Left colon (tissue), 2 donors: ENCODE measurements at places on chromosomes 16 and 17. TPM values are rescaled to one million over a fixed set of nuclear protein-coding genes. Genes with fewer than 3 reads are reported as not detected.

- no peak for DNase-seq
Observed at GRCh38 chr17:52505601-52506000, 347.1 kb upstream of the CA10 start.

DNA sequence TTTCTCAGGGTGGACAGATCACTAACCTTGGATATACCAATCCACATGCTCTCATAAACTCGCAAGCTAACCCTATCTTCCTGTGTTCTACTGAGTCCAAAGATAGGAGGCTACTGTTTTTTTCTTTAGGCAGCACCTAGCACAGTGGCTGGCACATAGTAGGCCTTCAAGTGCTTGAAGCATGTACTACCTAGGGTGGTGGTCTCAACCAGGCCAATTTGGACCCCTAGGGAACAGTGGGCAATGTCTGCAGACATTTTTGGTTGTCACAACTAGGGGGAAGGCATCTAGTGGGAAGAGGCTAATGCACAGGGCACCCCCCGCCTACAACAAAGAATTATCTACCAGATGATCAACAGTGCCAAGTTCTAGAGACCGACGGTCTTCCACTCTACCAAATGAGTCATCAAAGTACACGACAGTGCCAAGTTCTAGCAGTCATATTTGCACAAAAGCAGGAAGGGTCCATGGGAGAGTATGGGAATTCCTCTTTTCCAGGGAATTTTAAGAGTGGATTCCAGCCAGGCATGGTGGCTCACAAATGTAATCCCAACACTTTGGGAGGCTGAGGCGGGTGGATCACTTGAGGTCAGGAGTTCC is 390.3 kb downstream of the SLC39A11 start:
- no peak for DNase-seq

DNA sequence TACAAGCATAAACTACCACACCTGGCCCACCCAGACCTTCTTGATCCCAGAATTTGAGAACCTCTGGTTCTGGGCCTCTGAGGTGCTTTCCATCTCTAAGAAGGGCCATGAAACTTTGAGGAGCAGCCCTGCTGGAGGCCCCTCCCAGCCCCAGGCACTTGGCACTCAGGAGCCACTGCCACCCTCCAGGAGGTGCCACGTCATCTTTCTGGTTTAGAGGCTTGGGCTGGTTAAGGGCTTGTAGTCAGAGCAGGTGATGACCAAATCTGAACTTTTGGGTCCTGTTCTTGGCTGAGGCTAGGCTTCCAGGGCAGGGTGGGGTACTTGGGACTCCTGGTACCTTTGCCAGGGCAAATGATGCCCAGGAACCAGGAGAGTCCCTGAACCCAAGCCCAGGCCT is 13.8 kb upstream of the DLX4 start:
- no peak for DNase-seq

- DNase-seq = no peak
Observed at GRCh38 chr16:89601906-89602272, 11.6 kb upstream of the DPEP1 start.

DNA sequence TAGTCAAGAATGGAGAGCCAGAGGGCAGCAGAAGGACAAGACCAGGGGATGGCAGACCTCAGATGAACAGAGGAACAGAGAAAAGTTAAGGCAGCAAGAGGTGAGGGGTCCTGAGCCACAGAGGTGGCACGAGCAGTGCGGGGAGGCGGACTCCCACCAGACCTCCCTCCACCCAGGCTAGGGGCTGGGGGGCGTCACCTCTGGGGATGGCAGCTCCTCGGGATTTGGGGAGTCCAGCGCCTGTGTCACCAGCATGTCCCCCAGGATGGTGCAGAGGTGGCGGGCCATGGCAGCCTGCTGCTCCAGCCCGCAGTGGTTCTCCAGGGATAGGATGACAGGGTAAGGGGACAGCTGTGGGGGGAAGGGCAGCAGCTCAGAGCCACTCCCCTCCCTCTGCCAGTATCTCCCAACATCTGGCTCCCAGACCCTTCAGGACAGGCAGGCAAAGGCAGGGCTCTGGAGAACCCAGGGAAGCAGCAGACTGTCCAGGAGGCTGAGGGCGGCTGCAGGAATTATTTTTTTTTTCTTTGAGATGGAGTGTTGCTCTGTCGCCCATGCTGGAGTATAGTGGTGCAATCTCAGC is 15.8 kb downstream of the PLCD3 start:
- DNase-seq = no peak

DNA sequence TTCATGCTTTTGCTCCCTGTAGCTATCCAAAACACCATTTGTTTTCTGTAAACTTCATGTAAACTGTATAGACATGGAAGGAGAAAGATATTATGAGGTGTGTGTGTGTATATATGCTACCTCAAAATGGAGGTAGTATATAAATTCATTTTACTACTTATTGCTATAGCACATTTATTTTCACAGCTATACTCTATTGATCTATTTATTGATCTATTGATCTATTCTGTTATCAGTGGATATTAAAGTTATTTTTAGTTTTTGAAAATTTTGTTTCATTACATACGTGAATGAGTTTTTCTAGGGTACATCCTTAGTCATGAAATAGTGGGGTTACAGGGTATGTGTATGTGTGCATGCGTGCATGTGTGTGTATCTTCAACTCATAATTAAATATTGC is 15.5 kb downstream of the ZNRF1 start:
- DNase-seq = no peak

Gene RNF112
- 4.6 TPM for total RNA-seq

Gene ZNF624
- total RNA-seq = 3.7 TPM

Gene CCL3
- 2.0 TPM for total RNA-seq

Gene CMTM2
- not detected for total RNA-seq
